ENCODE measurements at places on chromosomes 7 and 10.

GRCh38 chr7:14340393-14341074 lies 351.1 kb upstream of the ETV1 start:
- DNase-seq: no peak

GRCh38 chr10:77631241-77631640 lies 6.4 kb downstream of the KCNMA1 start:
- DNase-seq: no peak

GRCh38 chr7:134290286-134290685 lies 26.4 kb downstream of the SLC35B4 start:
- no peak for DNase-seq

DNA sequence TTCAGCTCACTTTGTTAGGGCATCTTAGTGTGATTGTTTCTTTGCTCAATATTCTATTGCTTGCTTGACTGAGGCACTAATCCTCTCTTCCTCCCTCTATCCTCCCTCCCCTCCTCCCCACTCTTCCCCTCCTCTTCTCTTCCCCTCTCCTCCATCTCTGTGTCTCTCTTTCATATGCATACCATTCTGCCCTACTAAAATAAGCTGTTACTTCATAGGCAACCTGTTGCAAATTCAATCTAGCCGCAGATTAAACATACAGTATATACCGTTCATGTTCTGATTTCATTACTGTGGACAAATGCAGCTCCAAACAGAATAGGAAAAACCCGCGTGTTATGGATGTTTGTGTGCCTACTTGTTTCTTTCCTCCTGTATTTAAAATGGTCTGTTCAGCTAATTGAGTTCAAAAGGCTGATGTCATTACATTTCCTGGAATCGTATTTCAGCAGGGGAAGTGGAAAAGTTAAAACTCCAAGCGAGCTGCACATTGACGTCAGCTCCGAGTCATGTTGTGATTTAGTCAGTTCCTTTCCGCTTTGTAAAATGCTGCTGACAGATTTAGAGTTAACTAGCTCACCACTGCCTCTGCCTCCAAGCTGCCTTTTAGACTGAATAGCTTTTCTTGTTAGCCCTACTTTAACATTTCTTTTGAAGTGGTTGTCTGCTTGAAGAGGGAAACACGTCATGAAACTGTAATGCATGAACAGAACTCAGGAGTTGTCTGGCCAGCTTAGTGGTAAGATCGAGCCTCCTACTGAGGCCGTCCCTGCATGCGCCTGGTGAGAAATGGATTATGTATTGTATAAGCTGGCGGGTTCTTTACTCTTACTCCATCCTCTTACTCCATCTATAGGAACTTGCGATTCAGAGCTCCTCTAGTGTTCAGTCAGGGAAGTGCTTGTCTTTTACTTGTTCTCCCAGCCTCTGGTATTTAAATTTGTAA lies 69.0 kb downstream of the CREM start:
- peak; percentile 55 for DNase-seq

- DNase-seq: no peak
These were observed 66.4 kb downstream of the CDH23 start for GRCh38 chr10:71463111-71463510.

DNA sequence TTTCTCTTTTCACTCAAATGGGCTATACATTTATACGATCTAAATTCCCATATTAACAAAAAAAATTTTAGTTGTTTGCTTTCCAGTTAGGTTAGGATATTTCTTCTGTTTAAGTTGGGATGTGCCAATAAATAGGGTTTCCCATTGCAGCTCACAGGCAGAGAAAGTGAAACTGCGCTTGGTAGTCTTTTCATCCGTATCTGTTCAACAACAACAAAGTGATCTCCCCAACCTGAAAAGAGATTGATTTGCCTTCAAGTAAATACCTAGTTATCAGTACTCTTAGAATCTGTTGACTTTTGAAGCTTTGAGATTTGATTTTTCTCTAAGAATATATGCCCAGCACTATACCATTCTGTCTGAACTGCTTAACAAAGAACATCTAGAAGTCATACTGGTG lies 143.4 kb downstream of the DYNC1I1 start:
- no peak for DNase-seq

Data from WERI-Rb-1 (cell line).